ENCODE measurements at places on chromosomes 3 and 15. TPM values are rescaled to one million over a fixed set of nuclear protein-coding genes. Genes with fewer than 3 reads are reported as not detected.

The GOLGA8T gene
- not detected for total RNA-seq

The CCR2 gene
- 4.8 TPM for total RNA-seq

The HYAL2 gene
- 163 TPM for total RNA-seq

The ACOX2 gene
- 43.1 TPM for total RNA-seq

The COLQ gene
- total RNA-seq: 3.9 TPM

The SLCO2A1 gene
- total RNA-seq: 22.9 TPM
